ENCODE measurements at places on chromosomes 2 and 18. TPM values are rescaled to one million over a fixed set of nuclear protein-coding genes. Genes with fewer than 3 reads are reported as not detected.

GRCh38 chr2:233219848-233220247 lies 31.6 kb upstream of the ATG16L1 start:
- DNase-seq = no peak

- no peak for DNase-seq
These were observed 14.8 kb upstream of the PSD4 start for GRCh38 chr2:113158884-113159553.

DNA sequence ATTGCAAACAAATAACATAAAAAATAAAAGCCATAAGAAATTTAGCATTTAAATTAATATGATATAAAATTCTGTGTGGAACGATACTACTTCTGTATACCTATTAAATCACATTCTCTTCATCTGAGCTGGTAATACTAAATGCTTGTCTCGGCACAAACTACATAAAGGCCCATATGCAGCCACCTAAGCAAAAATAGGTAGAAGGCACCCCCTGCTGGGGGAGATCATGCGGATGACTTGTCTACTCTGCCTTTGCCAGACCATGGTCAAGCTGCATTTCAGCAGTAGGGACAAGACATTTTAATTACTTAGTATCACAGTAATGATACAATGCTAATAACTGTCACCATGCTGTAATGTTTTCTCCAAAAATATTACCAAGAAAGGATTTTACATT lies 108.0 kb downstream of the CDH19 start:
- DNase-seq = peak; percentile 47

DNA sequence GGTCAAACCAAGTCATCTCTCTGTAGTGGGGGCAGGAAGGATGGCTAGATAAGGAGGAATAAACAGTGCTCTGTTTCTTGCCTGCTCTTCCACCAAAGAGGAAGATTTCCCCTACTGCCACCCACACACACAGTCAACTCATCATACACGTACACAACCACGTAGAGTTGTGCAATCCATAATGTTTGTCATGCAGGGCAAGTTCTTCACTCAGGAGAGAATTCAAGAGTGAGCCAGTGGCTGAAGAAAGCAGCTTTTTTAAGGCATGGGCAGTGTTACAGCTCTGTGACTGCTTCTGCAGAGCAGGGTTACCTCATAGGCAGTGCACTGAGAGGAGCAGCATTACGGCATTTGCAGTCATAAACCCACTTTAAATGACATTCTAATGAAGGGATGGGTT lies 283.0 kb downstream of the RND3 start:
- peak; percentile 89 for DNase-seq

DNA sequence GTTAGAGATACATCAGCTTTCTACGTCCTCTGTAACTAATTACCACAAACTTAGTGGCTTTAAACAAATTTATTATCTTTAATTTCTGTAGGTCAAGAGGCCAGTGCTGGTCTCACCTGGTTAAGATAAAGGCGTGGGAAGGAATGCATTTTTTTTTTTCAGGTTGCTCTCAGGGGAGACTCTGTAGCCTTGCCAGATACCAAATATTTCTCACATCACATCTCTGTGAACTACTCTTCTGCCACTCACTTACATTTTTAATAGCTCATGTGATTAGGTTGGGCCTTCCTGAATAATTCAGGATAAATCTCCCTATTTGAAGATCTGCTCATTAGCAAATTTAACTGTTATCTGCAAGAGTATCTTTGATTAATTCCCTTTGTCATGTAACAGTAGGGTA lies 214.6 kb downstream of the CBLN2 start:
- DNase-seq = no peak

- peak; percentile 10 for DNase-seq
These were observed 107.3 kb downstream of the CPS1 start for GRCh38 chr2:210663631-210664089.

DNA sequence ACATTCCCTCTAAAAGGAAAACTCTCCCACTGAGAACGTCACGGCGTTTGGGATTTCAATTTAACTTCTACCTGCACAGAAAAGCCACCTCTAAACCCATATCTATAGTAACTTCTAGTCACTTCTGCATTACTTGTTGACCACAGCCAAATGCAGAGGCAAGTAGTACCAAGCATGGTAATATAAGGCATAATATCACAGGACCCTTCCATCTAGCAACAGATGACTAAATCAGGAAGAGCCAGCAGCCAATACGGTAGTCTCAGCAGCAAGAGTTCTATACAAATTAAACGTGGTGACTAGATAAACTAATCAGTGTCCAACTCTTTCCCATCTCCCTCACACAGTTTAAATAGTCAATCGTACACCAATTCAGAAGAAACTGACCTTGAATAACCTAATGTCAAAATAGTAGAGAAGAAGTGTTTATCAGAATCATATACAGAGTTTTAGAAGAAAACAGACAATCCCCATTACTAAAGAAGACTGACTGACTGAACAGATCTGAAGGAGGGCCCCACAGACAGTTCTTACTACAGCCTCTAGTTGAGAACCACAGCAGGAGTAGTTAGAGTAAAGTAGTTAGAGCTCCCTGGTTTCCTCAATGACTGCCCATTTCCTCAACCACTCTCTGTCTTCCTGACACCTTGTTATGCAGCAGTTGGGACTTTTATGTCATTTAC lies 30.0 kb downstream of the MEMO1 start:
- DNase-seq = no peak

RSAD2 gene
- total RNA-seq = under 0.01 TPM

CCDC74A gene
- 4.4 TPM for total RNA-seq

ABCG8 gene
- total RNA-seq = not detected

LRRC30 gene
- not detected for total RNA-seq

HOXD9 gene
- not detected for total RNA-seq

TLX2 gene
- not detected for total RNA-seq

UGT1A10 gene
- total RNA-seq = not detected

KANSL3 gene
- total RNA-seq = 41.0 TPM

PSD4 gene
- total RNA-seq = 23.8 TPM
